ENCODE measurements at places on chromosomes 4 and X. TPM values are rescaled to one million over a fixed set of nuclear protein-coding genes. Genes with fewer than 3 reads are reported as not detected.
A peak's percentile ranks its signal among the peaks of the same experiment; 100 is the strongest.

DNA sequence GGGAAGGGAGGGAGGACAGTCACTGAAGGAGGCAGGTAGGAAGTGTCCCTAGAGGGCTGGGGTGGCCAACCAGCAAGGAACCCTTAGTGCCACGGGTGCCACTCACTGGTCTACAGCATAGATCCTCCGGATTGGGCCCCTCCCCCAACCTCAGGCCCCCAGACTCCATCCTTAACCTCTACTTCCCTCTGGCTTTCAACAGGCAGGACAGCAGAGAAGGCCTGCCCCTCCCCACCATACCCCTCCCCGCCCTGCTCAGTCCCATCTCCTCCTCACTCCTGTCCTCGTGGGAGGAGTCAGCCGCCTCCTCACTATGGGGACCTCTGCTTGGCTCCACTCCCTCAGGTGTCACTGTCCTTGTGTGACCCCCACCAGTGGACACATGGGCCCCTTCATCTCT is 77.7 kb upstream of the PSAPL1 start:
- no peak for DNase-seq

DNA sequence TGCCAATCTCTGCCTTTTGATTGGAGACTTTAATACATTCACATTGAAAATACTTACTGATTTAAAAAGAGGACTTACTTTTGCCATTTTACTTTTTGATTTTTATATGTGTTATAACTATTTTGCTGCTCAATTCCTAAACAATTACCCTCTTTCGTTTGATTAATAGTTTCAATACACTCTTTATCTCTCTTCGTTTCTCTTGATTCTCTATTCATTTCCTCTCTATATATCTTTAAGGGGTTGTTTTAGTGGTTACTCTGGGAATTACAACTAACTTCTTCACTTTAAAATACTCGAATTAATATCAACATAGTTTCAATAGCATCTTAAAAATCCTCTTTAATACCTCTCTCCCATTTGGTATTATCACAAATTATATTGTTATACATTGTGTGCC is 116.6 kb downstream of the PTCHD1 start:
- no peak for DNase-seq

- no peak for DNase-seq
Observed at GRCh38 chr4:153645183-153645582, 38.9 kb upstream of the TLR2 start.

DNA sequence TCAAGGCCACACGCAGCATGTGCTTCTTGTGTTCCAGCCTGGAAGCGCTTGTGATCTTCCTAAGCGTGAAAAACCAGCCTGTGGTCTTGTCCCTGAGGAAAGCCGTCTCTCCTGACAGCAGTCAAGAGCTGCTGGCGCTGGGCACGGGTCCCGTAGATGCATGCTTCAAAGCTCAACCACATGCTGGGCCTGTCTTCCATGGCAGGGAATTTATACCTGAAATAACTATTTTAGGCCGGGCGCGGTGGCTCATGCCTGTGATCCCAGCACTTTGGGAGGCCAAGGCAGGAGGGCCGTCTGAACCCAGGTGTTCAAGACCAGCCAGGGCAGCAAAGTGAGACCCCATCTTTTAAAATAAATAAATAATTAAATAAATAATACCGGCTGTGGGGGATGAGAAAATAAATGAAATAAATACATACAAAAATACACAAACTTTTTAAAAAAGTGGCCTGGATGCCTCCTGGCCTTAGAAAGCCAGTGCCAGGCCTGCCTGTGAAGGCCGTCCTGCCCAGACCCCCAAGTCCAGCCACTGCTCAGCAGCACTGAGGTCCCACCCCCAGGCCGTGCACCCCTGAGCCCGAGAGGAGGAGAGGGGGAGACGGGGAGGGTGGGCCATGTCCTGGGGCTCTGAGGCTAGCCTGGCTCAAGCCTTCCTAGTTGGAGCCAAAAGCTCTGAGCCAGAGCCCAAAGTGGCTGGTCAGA is 10.4 kb downstream of the LRPAP1 start:
- no peak for DNase-seq

- DNase-seq = no peak
Observed at GRCh38 chr4:6093671-6094070, 75.4 kb upstream of the C4orf50 start.

DNA sequence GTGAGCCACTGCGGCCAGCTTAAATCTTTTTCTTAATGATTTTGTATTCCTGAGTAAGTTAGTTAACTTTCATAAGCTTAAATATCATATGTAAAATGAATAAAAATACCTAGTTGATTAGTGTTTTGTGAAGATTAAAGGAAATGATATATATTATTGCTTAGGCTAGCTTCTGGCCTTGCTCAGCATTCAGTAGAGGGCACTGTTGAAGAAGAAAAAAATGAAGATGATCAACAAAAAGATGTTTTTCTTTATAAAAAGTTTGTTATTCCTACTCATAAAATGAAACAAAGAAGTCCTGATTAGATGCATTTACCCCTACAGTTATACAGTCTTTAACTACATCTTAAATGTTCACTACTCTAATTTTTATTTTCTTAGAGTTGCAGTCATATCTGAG is 797.7 kb downstream of the RAPGEF2 start:
- DNase-seq = no peak

- DNase-seq = no peak
Observed at GRCh38 chr4:94359838-94360237, 17.2 kb upstream of the HPGDS start.

DNA sequence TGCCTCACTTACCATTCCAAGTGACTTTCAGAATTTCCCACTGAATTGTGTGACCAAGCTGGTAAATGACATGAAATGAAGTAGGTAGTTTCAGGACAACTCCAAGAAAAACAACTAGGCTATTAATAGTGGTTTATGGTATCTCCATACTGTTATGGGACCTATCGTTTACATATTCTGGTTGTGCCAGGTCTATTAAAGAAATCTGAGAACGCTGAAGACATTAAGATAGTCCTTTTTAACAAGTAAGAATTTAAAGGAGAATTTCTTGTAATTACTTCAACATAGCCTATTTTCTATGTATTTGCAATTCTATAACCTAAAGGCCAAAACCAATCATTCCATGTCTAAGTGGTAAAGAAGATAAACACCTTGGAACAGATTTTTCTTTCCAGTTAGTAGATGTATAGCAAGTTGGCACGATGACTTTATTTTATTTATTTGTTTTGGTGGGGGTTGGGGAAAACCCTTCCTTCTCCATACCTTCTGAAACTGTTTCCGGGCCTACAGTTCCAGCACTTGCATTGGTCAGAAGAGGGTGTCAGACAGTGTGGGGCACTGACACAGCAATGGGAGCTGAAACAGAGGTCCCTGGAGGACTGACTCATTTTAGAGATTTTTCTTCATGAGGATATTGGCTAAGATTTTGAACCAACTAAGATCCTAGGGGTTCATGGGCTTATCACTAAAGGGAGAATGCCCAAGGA is 7.6 kb upstream of the DCLK2 start:
- no peak for DNase-seq

- no peak for DNase-seq
Observed at GRCh38 chrX:10120828-10121227, 35.9 kb upstream of the CLCN4 start.

GRCh38 chrX:129931411-129932015 is 25.5 kb downstream of the UTP14A start:
- peak; percentile 94 for DNase-seq

DNA sequence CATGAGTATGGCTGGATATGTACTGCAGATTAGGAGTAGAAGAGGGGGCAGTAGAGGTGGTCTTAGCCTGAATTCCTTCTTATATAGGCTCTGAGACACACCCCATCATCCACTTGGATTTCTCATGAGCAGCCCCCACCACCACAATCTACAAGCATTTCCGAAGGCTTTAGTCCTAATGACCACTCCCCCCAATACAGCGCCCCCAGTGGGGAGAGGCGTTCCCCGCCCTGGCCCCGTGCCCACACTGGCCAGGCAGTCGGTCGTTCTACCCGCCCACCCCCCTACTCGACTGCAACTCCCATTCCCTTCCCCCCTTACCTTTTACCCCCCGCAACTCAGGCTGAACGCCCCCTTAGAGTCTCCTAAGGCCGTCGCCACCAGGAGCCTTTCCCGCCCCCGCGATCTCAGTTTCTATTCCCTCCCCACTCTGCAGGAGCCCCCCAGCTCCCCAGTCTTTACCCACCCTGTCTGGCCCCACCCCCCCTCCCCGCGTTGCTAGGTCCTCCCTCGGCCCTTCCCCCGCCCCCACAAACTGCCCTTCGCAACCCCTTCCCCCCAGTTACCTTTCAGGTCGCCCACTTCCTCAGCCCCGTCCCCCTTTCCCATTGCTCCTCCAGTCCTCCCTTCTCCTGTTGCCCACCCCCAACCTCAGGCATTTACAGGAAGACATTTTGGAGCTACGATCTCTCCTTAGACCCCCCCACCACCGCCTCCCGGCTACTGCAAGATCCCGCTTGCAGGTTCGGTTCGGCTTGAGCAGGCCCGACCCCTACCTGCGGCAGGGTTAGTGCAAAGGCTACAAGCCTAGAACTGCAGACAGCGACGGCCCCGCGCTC is 468 bp downstream of the ZMYM3 start:
- DNase-seq = peak; percentile 53

DNA sequence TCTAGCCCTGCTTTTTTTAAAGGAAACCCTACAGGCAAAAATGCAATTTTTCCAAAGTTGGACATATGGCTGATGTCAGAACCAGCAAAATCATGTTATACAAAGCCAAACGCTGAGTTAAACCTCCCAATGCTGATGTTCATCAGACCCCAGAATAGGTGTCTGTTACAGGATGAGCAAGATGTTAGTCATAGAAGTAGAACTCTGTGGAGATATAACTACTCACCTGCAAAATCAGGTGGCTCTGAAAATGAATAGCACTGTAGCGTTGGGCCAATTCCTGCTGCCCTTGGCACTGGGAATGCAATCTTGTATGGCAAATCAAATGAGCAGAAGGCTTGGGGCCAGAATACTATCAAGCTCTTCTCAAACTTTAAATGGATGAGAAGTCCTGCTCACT is 634.1 kb downstream of the RPA4 start:
- no peak for DNase-seq

DNA sequence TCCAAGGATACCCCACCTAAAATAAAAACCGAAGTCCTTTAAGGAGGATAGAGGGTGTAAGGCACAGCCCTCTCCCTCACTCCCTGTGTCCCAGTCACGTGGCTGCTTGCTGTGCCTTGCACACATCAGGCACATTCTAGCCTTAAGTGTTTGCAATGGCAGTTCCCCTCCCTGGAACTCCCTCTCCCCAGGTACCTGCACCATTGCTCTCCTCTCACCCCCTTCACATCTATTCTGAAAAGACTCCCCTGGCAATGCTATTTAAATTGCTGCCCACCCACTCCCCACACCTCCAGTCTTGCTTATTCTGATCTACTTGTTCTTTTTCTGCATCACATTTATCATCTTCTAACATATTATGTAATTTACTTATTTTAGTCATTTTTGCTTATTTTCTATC is 91.6 kb upstream of the LNX1 start:
- no peak for DNase-seq

DNA sequence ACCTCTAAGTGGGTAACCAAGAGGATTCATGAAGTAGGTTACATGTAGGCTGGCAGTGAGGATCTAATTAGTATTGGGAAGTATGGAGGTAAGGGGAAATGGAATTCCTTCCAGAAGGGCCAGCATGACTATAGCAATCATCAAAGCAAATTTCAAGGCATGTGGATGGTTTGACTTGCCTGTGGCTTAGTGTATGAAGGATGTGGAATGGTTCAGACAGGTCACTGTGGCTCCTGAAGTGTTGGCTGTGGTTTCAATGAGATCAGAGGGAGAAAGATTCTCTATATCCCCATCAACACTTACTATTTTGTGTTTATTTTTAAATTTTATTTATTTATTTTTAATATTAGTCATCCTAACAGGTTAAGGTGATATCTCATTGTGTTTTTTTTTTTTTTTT is 121.6 kb upstream of the TBC1D9 start:
- DNase-seq = no peak

DNA sequence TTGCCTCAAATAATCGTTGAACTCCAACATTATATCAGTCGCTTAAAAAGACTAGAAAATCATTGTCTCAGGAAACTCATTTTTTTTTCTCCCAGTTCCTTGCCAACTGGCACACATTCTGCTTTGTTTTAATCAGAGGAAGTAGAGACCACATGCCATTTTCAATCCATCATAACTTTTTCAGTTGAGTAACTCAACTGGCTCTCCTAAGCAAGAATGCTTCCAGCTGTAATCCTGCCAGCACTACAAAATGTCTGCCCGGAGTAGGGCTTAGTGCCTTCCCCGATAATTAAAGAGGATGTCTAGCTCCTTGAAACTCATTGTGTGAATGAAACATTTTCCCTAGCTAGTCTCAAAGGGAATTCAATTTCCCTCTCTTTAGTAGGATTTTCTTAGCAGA is 33.0 kb downstream of the FREM3 start:
- peak; percentile 65 for DNase-seq

DNA sequence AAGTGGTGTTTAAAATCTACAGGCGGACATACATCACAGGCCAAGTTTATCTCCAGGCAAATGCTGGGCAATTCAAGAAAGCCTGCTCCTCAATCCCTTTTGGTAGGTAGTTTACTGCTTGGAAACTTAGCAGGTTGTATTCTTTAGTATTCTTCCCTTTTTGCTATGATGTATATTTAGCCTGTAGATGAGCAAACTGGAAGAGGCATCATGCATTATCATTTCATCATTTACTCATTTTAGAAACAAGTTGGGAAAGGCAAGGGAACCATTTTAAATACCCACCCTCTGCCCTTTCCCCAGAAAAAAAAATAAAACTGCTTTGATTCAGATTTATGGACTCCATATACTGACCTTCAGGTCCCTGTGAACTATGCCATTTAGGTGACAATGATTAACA is 213.2 kb downstream of the CAMK2D start:
- DNase-seq = no peak

The KCND1 gene
- total RNA-seq = 3.4 TPM

The NCAPG gene
- 0.94 TPM for total RNA-seq

The NEUROG2 gene
- total RNA-seq = not detected

The SPACA5 gene
- total RNA-seq = not detected

The EDNRA gene
- total RNA-seq = 15.4 TPM

The GC gene
- total RNA-seq = 0.65 TPM

The LONRF3 gene
- 6.9 TPM for total RNA-seq

The UBE2D3 gene
- total RNA-seq = 316 TPM

The ZNF711 gene
- 6.4 TPM for total RNA-seq

The PRR32 gene
- not detected for total RNA-seq

The AREG gene
- total RNA-seq = 7.4 TPM

The NRK gene
- 2.2 TPM for total RNA-seq

The BST1 gene
- 18.6 TPM for total RNA-seq

The CT55 gene
- total RNA-seq = not detected
